CD4-positive, alpha-beta T cell treated with Interleukin-4 for 4 hours (primary cell): ENCODE measurements at places on chromosomes 3 and 15.

GRCh38 chr3:184993394-184993793 lies 159.5 kb downstream of the C3orf70 start:
- no peak for DNase-seq

GRCh38 chr3:48599077-48599501 lies 4.0 kb upstream of the COL7A1 start:
- DNase-seq = no peak

DNA sequence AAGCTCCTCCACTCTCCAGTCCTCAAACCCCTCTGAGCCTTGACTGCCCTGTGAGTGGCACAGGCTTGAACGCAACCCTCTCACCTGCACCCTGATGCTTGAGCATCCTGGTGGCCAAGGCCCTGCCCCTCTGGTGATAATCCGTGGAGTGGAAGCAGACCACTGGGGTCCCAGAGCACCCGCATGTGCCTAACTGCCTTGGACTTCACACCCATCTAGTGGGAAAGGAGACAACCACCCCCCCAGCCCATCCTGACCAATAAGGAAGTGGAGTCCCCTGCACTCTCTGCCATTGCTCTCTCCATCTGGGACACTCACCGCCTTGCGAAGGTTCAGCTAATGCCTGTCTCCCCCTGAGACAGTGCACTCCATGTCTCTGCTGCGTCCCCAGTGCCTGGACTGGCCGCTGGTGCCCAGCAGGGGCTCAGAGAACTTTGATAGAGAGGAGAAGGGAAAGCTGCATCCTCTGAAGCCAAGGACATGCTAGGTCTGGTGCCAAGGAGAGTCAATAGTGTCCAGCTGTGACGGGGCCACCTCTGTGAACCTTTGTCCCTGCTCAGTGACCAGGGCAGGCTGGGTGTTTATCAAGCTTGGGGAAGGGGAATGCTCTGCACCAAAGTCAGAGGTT lies 3.4 kb downstream of the KLF15 start:
- DNase-seq = no peak

- no peak for DNase-seq
Measured at GRCh38 chr3:43217633-43218032, 68.7 kb upstream of the SNRK start.

GRCh38 chr3:58526515-58526957 lies 10.5 kb downstream of the ACOX2 start:
- DNase-seq = no peak

- no peak for DNase-seq
Measured at GRCh38 chr15:84797801-84798200, 19.4 kb upstream of the ALPK3 start.
